GM20000 (cell line): ENCODE measurements at places on chromosomes 3 and 15.

GRCh38 chr15:27662892-27663291 lies 436.2 kb downstream of the OCA2 start:
- no peak for DNase-seq

DNA sequence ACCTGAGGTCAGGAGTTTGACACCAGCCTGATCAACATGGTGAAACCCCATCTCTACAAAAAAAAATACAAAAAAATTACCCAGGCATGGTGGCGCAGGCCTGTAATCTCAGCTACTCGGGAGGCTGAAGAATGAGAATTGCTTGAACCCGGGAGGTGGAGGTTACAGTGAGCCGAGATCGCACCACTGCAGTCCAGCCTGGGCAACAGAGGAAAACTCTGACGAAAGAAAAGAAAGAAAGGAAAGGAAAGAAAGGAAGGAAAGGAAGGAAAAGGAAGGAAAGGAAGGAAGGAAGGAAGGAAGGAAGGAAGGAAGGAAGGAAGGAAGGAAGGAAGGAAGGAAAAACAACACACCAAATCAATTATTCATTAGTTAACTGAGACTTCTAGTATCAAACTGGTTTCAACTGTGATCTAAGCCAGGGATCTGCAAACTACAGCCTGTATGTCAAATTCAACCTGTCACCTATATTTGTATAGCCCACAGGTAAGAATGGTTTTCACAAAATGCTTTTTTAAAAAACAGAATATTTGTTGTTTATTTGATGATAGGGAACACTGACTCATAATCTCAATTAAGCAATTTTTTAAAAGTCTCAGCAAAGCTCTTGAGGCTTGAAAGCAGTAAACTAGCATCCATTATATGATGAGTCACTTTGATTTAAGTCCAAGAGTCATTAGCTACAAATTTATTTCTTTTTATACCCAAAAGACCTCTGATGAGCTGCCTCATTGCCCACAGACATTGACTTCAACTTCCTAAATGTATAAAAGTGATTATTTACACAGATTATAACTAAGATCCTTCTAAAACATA lies 127.6 kb downstream of the TBL1XR1 start:
- no peak for DNase-seq

GRCh38 chr3:29516164-29516563 lies 235.3 kb downstream of the RBMS3 start:
- no peak for DNase-seq

DNA sequence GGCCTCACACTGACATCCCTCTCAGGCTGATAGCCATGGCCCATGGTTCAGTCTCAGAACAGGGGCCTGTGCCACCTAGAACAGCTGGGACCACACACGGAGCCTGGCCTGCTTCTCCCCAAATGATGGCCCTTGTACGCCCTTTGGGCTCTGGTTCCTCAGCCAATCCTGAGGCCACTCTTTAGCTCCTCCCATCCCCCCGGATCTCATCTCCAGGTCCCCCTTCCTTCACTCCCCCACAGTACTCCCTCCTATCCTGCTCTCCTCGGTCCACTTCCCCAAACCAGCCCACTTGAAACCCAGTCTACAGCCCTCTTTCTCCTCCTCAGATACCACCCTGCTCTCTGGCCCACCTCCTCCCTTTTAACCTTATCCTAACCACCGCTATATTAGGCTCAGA lies 17.8 kb upstream of the ZFYVE19 start:
- no peak for DNase-seq

DNA sequence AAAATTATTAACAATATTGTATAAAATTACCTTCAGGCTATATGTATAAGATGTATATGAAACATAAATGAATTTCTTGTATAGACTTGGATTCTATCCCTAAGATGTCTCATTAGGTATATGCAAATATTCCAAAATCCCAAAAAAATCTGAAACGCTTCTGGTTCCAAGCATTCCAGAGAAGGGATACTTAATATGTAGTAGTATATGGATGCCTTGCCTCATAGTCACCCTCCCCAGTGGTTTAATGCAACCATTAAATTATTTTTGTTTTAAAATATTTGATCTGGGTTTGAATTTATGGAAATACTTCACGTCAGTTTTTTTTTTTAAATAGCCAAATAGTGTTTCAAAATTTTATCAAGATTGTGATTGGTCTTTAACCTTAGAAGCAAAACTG lies 27.2 kb downstream of the PLCL2 start:
- no peak for DNase-seq

DNA sequence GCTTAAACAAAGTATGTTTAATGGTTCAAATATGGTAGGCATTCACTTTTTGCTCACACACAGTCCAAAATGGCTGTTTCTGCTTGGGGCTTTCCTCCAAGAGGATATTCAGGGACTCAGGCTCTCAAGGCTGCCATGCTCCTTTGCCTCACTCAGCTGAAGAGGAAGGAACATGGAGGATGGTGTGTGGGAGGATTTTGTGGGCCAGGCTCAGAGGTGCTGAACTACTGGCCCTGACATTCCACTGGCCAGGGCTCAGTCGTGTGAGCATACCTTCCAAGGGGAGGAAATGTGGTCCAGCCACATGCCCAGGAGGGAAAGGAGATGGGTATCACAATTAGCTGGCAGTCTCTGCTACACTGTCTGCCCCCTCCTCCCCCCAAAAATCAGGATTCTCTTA lies 8.7 kb downstream of the PXYLP1 start:
- no peak for DNase-seq

DNA sequence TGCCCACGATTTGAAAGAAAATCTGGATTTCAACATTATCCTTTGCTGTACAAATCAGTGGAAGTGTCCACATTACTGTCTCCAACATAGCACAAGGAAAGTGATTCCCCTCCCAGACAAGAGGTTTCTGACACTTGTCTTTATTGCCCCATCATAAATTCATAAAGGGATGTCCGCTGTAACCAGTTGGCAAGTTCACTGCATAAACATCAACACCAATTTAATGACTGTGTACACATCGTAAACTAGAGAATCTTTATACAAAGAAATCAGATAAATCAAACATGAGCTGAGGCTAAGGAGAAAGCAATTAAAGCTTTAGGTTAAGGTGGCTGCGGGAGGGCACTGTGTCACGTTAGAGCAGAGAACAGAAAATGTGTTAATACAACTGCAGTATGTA lies 129.8 kb downstream of the MEIS2 start:
- no peak for DNase-seq

DNA sequence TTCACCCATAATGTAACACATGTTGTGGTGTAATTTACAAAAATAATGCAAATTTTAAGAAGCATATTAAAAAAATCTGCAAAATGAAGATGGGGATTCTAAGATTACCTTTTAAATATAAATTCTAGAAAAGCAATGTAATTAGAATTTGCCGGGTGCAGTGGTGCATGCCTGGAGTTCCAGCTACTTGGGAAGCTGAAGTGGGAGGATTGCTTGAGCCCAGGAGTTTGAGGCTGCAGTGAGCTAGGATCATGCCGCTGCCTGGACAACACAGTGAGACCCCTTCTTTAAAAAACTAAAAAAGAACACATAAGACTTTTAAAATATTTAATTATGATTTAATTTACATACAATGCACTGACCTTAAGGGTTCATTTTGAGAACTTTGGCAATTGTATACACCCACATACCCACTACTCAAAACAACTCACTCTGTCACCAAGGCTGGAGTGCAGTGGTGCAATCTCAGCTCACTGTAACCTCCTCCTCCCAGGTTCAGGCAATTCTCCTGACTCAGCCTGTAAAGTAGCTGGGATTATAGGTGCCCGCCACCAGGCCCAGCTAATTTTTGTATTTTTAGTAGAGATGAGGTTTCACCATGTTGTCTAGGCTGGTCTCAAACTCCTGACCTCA lies 134.0 kb upstream of the TBL1XR1 start:
- no peak for DNase-seq

DNA sequence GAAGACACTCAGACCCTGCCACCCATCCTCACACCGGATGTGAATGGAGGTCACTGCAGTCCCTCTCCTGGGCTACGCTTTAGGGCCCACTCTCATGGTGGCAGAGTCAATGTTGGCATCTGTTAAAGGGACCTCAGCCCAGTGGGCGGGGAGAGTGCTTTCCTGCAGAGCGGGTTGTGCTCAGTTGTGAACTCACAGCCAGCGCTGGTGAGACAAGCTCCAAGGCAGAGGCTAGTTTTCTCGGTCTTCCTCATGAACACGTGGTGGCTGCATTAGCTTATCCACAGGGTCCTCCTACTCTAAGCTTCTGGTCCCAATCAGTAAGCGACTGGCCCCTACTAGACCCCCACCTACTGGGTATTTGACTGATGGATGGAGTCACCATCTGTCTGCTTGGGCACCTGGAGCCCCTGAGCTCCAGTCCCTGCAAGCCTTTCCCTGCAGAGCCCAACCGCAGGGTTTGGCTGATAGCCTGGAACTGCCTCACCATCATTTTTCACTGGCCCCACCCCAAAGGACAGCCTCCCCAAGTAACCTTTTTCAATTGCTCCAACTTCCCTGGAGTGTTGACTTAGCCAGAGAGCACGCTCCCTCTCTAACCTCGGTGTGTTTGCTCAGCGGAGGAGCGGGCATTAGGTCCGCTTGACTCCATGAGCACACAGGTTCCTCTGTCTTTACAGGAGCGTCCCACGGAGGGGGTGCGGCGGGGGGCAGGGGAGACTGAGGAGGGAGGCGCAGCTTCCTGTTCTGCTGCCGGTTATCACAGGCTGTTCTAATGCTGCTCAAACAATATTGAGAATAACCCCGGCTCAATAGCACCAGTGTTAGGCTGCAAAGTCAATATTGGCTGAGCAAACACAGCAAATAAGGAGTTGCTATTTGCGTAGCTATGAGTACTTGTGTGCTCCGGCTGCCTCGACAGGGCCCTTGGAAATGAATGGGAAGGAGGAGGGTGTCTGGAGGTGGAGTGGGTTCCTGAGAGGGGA lies 141.7 kb downstream of the RPLP1 start:
- no peak for DNase-seq

DNA sequence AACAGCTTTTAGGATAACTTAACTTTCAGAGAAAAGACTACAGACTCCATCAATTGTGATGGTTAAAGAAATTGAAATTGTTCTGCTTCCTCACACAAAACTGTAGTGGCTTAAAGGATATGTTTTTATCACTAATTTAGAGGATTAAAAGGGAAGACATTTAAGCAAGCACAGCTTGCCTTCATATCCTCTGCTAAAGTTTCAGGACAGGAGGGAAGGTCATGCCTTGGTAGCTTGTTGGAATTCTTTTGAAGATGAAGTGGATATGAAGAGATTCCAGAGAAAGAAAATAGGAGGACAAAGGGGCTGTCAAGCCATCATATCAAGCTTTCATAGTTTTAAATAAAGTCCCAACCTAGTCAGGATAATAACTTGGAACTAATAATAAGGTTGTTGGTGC lies 33.1 kb downstream of the CCDC80 start:
- no peak for DNase-seq

GRCh38 chr15:44769521-44769920 lies 33.2 kb downstream of the TRIM69 start:
- DNase-seq = no peak

DNA sequence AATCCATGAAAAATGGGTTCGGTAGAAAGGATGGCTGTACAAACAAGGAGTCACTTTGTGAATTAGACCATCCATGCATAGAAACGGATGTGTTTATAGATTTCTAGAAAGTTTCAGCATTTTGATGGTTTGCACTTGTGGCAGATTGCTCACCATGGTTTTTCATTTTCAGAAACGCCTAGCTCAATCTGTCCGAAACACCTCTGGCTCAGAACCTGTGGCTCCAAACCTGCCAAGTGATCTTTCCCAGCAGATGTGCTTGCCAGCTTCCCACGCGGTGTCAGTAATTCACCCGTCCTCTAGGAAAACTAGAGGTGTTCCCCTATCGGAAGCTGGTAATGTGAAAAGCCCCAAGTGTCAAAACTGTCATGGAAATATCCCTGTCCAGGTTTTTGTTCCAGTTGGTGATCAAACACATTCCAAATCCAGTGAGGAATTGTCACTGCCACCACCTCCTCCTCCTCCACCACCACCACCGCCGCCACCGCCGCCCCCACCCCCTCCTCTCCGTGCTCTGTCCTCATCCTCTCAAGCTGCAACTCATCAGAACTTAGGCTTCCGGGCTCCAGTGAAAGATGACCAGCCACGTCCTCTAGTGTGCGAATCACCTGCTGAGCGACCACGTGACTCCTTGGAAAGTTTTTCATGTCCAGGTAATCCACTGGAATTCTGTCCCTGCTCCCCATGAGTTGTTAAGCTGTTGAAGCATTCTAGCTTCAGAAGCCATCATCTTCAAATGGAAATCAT lies 21.2 kb downstream of the WHAMM start:
- no peak for DNase-seq

DNA sequence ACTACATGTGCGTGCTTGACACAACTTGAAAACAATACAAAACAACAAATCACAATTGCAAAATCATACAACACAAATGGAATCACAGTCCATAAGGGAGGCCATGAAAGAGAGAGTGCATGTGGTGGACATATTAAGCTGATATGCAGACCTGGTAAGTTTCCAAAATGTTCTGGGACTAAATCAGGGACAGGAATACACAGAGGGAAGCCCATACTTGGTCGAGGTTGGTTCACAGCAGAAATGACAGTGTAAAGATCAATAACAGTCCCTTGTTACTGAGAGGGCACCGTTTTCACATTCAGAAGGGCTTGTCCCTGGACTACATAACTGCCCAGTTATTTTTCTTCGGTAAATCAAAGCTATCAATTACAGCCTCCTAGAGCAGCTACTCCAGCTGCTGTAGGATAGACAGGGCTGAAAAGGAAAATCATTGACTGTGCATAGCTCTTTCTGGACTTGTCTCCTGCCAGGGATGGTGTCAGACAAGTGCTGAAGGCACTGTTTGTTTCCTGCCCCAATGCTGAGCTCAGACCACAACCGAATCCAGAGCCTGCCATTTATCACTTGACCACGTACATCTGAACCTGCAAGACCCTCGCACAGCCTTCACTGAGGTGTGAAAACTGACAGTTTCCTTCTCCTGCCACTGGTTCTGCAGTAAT lies 79.5 kb upstream of the KCNMB2 start:
- DNase-seq = no peak

DNA sequence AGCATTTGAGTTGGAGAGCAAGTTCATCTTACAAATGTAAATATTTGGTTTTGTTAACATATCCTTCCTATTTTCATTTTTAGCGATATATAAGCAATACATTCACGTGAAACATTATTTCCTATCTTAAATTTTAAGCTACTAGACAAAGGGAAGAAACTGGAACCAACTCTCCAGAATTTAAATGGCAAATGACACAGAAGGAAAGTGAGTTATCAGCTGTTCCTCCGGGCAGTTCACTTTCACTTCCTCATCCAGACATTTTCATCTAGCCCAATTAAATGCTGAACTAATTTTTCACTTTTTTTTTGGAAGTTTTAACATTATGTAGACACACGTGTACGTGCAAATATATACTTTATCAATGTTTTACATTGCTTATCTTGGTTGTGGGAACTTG lies 58.7 kb downstream of the MORC1 start:
- no peak for DNase-seq

- DNase-seq = peak; percentile 97
These were observed at the start of gene QARS1 for GRCh38 chr3:49104427-49105291. Gene QARS1, minus strand, starts transcription at chr3:49104757. Its CDS starts 24 bp downstream, at chr3:49104733.

GRCh38 chr15:92499731-92500530 lies 106.2 kb downstream of the ST8SIA2 start:
- no peak for DNase-seq
